Prostate gland (tissue), 2 donors: ENCODE measurements at places on chromosomes 2 and 18. TPM values are rescaled to one million over a fixed set of nuclear protein-coding genes. Genes with fewer than 3 reads are reported as not detected.
A peak's percentile ranks its signal among the peaks of the same experiment; 100 is the strongest.

DNA sequence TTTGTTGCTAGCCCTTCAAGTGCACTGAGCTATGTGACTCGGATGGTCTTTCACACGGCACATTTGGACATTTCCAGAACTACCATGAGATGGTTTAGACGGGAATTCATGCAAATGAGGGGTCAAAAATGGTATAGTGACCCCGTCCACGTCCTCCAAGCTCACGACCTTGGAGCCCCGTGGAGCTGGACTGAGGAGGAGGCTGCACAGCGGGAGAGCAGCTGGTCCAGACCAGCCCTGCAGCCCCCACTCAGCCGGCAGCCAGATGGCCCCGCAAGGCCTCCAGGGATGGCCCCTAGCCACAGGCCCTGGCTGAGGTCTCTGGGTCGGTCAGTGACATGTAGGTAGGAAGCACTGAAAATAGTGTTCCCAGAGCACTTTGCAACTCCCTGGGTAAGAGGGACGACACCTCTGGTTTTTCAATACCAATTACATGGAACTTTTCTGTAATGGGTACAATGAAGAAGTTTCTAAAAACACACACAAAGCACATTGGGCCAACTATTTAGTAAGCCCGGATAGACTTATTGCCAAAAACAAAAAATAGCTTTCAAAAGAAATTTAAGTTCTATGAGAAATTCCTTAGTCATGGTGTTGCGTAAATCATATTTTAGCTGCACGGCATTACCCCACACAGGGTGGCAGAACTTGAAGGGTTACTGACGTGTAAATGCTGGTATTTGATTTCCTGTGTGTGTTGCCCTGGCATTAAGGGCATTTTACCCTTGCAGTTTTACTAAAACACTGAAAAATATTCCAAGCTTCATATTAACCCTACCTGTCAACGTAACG is 88.8 kb downstream of the EPAS1 start:
- no peak for DNase-seq

DNA sequence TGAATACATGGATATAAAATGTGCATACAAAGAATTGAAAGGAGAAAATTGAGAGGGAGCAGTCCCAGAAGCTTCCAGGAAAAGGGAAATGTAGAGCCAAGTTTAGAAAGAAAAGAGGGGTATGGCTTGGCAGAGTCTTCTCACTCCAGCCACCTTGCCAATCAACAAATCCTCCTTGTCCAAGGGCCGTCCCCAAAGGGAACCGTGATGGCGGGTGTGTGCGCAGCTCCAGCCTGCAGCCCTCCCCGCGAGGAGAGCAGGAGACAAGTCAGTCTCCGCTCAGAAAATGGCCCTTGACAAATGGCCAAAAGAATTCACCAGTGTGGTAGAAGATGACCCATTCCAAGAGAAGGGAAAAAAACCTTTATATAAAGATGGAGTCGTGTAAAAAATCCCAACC is 448.3 kb upstream of the POU3F3 start:
- no peak for DNase-seq

DNA sequence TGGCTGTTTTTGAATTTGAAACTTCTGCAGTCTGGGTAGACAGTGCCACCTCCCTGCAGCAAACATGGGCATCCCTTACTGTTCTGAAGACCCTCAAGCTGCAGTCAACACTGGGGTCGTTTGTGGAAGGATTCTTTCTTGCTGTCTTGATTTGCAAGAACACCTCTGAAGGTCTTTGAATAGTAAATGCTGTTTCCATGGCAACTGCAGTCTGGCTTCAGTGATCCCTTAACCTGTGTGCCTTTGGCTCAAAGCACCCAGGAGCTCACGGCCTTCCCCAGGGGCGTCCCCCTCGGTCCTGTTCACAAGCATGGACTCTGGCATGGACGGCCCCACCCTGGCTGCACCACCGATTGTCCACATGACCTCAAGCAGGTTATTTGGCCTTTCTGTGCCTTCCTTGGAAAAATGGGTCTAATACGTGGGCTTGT is 38.3 kb downstream of the LRRFIP1 start:
- no peak for DNase-seq

GRCh38 chr18:35030277-35030989 is 10.8 kb upstream of the MAPRE2 start:
- no peak for DNase-seq

- no peak for DNase-seq
These were observed 6.8 kb downstream of the RESP18 start for GRCh38 chr2:219325657-219326315.

- peak; percentile 14 for DNase-seq
These were observed 42.8 kb downstream of the DLGAP1 start for GRCh38 chr18:4412286-4412685.

DNA sequence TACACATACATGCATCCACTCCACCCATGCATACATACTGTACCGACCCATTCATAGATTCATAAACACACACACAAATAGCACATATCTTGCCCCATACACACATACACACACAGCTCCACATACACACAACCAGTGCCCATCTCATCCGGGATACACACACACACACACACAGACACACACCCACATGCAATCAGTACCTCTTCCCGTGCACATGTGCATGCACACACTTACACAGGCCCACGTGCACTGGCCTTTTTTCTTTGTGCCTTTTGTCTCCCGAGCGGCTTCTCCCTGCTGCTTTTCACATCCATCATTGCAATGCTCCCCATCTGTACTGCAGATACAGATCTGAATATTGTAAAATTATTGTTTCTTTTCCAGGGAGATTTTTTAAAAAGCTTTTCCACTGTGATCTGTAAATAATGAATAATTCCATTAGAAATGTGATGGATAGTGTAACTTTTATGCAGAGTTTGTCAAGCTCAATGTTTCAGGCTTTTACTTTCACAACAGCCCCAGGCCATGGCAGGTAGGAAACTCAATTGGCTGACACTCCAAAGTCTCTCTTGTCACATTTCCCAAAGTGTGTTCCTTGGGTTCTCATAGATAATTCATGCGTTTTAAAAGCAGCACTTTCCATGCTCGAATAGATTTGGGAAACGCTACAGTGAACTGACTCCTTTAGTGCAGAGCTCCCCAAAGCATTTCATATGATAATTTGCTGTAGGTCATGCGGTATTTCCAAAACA is 393.5 kb downstream of the CTNNA2 start:
- DNase-seq: no peak

DNA sequence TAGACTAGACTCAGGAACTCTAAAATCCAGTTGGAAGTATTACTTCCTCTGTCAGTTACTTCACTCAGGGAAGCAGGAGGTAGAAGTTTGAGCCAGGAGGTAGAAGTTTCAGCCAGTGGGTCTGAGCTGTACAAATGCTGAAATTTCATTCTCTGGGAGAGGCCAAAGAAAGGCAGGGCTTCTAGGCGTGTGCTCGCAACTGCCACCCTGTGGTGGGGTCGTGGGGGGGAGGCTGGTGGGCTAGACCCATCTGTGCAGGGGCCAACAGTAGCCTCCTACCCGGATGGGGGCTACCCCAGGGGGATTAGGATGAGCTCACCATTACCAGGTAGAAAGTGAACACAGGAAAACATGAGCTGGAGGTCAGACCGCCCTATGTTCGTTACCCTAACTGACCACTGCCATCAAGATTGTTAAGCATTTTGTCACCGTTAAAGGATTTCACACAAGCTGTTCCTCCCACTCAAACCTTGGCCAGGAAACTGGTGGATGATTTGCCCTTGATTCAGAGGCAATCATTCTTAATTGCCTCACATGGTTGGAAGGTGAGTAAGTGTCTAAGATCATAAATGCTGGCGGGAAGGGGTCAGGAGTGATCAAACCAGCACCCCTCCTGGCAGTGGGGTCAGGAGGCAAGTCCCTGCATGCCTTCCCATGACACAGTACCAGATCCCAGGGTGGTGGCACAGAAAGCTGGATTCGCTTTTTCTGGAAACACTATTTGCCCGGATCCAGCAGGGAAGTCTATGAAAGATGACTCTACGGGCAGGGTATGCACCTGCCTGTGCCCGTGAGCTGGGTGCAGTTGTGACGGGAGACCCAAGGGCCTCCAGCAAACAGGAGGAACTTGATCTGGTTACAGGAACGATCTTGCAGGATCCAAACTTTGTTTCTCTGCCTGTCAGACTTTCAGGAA is 5.2 kb upstream of the FHL2 start:
- peak; percentile 58 for DNase-seq

- no peak for DNase-seq
These were observed at the start of gene POMC for GRCh38 chr2:25168256-25169072. Gene POMC (minus strand): TSS chr2:25168580. CDS start chr2:25164772, 3,808 bp downstream.

DNA sequence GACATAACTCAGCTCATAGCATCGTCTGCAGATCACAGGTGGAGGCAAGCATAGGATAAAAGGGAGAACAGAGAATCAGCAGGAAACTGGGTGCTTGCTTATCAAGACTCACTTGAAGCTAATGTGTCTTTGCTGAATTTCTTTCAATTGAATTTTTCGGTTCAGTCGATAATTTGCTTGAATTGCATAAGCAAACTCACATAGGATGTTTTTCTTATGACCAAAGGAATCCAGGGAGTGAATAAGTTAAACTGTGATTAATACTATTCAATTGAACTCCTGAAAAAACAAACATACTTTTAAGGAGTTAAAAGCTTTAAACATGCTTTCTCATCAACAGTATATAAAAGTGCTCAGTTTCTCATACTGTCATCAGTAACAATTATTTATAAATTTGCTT is 707.1 kb upstream of the ACVR2A start:
- no peak for DNase-seq

DNA sequence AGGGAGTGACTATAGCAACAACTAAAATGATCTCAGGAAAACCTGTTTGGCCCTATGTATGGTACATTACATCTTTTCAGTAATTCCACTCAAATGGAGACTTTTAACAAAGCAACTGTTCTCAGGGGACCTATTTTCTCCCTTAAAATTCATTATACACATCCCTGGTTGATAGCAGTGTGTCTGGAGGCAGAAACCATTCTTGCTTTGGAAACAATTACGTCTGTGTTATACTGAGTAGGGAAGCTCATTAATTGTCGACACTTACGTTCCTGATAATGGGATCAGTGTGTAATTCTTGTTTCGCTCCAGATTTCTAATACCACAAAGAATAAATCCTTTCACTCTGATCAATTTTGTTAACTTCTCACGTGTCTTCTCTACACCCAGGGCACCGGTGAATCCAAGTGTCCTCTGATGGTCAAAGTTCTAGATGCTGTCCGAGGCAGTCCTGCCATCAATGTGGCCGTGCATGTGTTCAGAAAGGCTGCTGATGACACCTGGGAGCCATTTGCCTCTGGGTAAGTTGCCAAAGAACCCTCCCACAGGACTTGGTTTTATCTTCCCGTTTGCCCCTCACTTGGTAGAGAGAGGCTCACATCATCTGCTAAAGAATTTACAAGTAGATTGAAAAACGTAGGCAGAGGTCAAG is 955 bp downstream of the TTR start:
- no peak for DNase-seq

DNA sequence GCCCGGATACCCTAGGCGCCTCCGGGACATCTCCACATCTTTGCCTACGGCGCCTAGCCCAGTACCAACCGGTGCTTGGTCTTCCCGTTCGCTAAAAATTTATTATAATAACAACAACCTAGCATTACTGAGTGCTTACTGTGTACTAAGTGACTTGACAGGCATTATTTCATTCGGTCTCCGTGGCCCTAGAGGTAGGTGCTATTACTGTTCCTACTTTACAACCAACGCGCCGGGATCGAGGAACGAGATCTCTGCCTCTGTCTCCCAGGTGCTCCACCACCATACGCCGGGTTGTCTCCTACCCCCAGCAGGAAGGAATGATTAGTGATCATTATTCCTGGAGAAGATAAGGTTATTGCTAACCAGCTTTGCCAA is 657 bp upstream of the BIN1 start:
- DNase-seq: no peak

DNA sequence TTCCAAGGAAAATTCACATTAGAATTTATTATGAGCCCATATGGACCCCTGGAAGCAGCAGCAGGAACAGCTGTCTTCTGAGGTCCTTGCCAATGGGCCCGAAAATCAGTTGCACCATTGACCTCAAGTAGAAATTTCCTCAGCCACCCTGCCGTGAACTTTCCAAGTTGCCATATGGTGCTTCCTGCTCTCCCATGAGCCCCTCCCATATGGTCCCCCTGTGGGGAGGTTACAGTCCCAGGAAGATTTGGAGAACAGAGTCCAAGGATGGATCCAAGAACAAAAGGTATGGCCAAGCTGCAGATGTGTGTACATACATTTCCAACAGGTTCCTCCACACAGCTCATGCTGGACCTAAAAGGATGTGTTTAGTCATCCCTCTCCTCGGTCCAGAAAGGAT is 34.6 kb downstream of the DIPK1C start:
- DNase-seq: no peak

DNA sequence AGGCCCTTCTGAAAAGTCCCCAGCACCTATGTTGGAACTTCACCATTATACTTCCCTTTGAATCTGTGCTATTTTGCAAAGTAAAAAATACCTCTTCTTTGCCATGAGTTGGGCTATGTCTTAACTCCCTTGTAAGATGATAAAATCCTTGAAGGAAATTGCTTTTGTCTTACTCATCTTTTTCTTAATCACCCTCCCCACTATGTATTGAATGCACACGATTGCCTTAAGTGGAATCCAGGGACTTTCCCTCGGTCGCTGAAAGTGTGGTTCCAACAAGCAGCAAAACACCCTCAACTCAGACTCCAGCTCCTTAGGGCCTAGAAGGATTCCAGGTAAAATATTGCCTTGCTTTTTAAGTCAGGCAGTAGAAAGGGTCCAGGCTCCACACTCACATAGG is 173.2 kb upstream of the ARL4C start:
- DNase-seq: no peak

DNA sequence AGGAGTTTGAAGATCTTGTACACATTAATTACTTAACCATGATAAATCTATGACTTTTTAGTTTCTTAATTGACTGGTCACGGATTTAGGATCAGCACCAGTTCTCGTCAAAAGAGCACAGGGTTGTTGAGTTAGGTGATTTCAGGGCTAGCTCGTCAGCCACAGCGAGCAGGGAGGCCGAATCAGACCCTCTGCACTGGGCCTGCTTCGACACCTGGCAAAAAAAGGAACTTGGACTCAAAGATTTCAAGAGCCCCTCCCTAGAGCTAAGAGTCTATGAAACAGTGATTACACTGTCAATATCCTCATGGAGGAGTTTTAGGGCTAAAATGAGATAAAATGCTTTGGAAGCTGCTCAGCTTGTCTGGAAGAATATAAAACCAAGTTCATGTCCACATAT is 4.6 kb upstream of the SERTAD2 start:
- no peak for DNase-seq

GRCh38 chr2:118032169-118033013 is 18.5 kb upstream of the CCDC93 start:
- DNase-seq: peak; percentile 19

DNA sequence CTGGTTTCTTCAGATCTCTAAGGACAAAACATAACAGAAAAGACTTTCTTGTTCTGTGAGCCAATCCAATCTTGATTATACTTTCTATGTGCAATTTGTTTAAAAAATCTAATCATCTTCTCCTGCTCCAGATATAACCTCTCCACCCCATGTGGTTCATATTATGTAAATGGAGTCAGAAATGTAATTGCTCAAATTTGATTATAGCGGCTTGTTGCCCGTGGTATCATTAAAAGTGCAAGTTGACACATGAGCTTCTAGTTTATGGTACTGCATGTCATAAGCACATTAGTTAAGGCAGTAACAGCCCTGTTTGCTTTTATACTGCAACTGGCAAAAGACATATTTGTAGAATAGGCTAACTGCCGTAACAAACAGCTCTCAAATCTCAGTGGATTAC is 715.1 kb upstream of the CDH7 start:
- DNase-seq: no peak

UGT1A8 gene
- total RNA-seq: not detected

DCDC2C gene
- total RNA-seq: 5.9 TPM

TMEM198 gene
- total RNA-seq: 11.5 TPM

TBR1 gene
- not detected for total RNA-seq

AQP12B gene
- total RNA-seq: not detected

POTEC gene
- total RNA-seq: not detected

THAP4 gene
- 60.8 TPM for total RNA-seq

SAG gene
- total RNA-seq: 0.45 TPM

LRP1B gene
- 1.2 TPM for total RNA-seq

FEV gene
- 25.9 TPM for total RNA-seq
